ENCODE measurements at places on chromosomes 5 and 9. TPM values are rescaled to one million over a fixed set of nuclear protein-coding genes. Genes with fewer than 3 reads are reported as not detected.

The IL7R gene
- total RNA-seq, result 34.0 TPM

The EGFLAM gene
- 4.3 TPM for total RNA-seq

- no peak for DNase-seq
Measured at GRCh38 chr5:97888439-97888838, 705.4 kb upstream of the RIOK2 start.

DNA sequence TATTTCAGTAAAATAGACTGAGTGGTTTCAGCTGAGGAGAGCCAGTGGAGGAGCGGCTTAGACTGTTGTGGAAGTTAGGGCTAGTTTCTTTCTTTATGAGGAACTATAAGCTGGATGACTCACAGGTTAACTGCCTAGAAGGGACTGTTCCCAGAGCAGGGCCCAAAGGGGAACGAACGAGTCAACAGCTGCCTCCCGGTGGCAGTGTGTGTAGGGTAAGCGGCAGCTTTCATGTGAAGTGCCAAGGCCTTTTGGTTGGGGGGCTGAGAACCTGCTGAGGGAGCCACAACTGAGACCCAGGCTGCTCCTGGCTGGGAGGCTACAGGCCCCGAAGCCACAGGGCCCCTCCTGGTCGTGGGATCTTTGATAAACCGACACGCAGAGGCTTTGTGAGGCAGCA is 7.0 kb downstream of the SQSTM1 start:
- DNase-seq, result no peak

- DNase-seq, result no peak
Measured at GRCh38 chr9:73270967-73271721, 119.5 kb downstream of the ANXA1 start.

DNA sequence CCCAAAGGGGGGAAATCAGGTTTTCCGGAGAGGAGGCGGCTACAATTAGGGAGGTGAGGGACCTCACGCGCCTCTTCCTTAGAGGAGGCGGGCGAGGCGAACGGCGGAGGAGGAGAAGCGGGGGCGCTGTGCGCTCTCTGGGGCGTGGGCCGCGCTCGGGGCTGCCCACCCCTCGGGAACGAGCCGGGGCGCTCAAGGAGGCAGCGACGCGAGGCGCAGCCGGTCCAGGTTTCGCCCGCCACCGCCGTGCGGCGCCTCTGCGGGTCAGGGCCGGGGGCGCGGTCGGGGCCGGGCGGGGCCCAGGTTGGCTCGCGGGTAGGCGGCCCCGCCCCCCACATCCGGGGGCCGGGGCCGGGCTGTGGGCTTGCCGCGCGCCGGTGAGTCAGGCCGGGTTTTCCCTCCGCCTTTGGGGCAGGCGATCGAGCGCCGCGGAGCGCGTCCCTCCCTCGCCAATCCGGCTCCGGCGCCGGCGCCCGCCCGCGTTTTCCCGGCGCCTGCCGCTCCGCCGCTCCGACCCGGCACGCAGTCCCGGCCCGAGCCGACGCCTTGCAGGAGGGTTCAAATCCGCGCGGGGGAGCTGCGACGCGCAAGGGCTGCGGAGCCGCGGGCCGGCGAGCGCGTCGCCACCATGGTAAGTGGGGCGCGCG is at the start of gene N4BP3:
Gene N4BP3 (plus strand): TSS at position 392 of the 647 bp plus-strand sequence. CDS start 6,052 bp downstream, outside the sequence.
- no peak for DNase-seq

GRCh38 chr5:9498541-9499497 is 47.1 kb downstream of the SEMA5A start:
- no peak for DNase-seq

GRCh38 chr5:113397046-113397445 is 37.7 kb downstream of the TSSK1B start:
- no peak for DNase-seq

- no peak for DNase-seq
Measured at GRCh38 chr5:91103353-91104061, 279.6 kb downstream of the ARRDC3 start.

Measured in mucosa of gallbladder (tissue), 1 donor.